ENCODE measurements at places on chromosomes 7 and 10.
A peak's percentile ranks its signal among the peaks of the same experiment; 100 is the strongest.

DNA sequence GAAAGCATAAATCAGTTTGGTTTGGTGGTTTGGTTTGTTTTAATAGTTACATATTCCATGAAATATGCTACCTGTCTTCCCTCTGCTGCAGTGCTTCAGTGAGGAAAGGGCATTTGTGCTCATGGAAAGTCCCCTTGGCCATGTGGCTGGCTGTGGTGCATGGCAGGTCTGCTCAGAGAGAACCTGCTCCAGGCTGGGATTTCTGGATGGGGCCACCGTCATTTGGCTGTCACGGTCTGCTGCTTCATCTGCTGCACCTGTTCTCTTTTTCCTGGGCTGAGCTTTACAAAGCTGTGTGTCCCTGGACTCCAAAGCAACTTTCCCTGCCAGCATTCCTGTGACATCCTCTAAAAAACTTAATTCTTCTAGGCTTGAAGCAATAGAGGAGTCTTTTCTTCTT lies 8.9 kb downstream of the CDK14 start:
- peak; percentile 67 for DNase-seq

DNA sequence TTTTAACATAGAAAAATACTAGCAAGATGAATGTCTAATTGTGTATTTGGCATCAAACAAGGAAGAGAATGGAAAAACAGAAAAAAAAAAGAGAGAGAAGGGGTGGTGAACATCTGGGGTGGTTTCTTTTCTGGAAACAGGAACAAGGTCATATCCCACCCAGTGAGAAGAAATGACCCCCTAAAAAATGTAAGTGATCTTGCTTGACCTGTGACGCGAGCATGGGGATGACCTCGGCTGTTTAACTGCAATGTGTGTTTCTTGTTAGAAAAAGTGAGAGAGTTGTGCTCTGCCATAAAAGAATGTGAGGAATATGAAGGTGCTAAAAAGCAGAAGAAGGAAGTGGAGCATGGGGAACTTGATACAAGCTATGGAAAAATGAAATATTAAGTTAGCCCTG lies 258.5 kb downstream of the AGMO start:
- DNase-seq: no peak

DNA sequence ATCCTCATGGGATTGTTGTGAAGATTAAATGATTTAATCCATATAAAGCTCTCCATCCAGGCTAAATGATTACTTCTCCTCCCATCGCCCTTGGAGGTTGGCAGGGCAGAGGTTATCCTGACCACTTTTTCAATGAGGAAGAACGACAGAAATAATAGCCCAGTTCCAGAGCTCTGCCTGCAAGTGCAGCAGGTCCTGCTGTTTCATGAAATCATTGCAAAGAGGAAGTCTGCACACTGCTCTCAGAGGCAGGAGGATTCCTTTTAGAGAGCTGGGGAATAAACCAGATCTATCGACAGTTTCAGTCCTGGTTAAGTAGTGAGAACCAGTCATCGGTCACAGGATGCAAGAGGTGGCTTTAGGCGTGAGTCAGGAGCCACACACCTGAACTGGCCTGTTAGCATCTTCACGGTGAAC lies 25.0 kb upstream of the CDH23 start:
- no peak for DNase-seq

DNA sequence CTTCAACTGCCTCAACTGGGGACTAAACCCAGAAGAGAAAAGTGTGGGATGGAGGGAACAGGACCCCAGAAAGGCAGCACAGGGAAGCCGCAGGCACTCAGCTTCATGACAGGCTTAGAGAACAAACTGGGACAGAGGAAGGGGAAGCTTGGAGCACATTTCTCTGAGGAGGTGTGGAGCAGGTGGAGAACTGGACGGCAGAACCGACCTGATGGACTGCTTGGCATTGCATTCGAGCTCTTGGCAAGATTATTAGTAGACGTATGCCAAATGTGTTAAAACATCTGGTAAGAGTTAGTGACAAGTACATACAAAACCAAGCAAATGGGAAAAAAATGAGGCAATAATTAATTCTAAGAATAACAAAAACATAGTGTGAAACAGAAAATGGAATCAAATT lies 335.7 kb downstream of the SFMBT2 start:
- DNase-seq: no peak

DNA sequence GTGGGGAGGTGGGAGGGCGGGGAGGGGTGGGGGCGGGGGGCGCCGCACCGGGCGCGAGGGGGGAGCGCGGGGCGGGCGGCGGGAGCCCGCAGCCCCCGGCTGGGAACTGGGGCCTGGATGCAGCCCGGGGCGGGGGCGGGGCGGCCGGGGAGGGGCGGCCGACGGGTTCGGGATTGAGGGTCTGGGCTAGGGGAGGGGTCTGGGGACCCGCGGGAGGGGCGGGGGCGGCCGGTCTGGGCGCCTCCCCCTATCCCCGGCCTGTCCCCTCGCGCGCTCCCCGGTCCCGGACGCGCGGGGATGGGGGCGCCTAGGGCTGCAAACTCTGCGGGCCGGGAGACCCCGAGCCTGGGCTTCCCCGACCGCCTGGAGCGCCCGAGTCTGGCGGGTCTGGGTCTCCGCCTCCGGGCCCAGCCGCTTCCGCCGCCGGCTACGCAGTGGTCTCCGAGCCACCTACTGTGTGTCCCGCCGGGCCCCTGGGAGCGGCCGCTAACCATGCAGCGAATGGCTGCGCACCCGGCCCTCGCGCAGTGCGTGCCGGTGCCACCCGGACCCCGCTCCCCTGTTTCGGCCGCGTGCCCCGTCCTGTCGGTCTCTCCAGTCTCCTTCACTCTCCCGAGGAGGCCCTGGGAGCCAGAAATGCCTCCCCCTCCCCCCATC lies 375 bp upstream of the FGF8 start:
- DNase-seq: no peak

- no peak for DNase-seq
These were observed 13.3 kb downstream of the ZCCHC24 start for GRCh38 chr10:79431891-79432831.

DNA sequence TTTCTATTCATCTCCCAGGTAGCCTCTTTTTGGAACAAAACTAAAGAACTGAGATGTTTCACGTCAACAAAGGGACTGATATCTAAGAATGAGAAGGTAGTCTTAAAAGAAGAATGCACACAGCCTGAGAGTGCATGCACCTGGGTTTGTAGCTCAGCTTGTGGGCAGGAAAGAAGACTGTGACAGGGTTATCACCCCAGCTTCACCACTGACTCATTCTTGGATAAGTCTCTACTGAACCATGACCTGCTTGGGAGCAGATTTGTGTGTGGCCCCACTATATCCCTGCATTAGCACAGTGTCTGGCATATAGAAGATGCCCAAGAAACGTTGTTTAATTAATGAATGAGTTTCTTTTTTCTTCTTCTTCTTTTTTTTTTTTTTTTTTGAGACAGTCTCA lies 187.5 kb downstream of the GPAM start:
- no peak for DNase-seq

- DNase-seq: no peak
These were observed 352.7 kb downstream of the CXCL12 start for GRCh38 chr10:44032216-44032615.

GRCh38 chr7:74544706-74545469 lies 91.2 kb downstream of the GTF2IRD1 start:
- DNase-seq: no peak

- DNase-seq: no peak
These were observed 29.9 kb downstream of the GPR22 start for GRCh38 chr7:107499731-107500130.

DNA sequence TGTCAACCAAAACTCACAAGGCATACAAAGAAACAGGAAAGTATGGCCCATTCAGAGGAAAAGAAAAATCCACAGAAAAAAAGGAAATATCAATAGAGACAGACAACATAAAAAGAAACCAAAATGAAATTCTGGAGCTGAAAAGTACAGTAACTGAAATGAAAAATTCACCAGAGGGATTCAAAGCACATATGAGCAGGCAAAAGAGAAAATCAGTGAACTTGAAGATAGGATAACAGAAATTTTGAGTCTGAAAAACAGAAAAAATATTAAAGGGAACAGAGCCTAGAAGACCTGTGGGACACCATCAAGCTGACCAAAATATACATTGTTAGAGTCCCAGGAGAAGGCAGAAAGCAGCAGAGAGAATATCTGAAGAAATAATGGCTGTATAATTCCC lies 60.6 kb downstream of the XPNPEP1 start:
- DNase-seq: no peak

DNA sequence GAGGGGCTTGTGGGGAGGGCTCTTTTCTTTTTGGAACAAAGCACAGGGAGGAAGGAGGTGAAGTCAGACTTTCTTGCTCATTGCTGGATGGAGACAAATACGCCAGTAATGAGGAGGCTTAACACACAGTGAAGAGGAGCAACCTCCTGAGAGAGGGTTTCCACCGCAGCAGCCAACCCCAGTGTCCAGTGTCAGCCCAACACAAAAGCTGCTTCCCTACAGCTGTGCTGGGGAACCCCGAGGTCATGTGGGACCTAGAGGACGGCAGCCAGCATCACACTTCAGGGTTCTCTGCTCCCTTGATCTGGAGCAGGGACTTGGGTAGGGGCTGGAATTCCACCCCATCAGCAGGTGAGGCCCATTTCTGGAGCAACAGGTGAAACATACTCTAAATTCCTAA lies 7.7 kb downstream of the BLNK start:
- no peak for DNase-seq

DNA sequence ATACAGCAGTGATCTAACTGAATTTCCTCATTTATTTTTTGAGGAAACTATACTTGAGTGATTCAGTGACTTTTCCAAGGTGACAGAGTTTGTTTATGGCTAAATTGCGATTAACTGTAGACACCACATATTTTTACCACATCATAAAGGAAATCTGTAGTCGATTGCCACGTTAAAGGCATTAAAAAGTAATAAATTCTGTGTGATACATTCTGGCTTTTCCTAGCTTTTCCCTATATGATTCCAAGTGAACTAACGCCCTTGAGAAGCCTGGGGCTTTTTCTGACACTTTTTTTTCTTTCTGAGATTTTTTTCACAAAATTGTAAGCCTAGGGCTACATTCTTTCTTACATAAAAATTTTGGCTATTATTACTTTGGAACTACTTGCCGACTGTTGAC lies 266.9 kb downstream of the BICC1 start:
- DNase-seq: no peak

DNA sequence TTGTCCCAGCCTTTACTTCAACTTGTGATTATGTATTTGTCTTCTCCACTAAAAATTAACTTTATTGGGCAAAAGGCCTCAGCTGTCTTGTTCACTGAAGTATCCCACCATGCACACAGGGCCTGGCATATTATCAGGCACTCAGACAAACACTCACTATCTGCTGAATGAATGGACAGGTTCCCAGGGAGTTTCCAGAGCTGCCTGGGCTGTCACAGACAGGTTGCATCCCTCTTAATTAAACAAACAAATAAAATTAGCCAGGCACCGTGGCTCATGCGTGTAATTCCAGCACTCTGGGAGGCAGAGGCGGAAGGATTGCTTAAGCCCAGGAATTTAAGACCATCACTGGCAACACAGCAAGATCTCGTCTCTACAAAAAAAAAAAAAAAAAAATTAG lies 1.5 kb upstream of the TSPAN14 start:
- DNase-seq: no peak

DNA sequence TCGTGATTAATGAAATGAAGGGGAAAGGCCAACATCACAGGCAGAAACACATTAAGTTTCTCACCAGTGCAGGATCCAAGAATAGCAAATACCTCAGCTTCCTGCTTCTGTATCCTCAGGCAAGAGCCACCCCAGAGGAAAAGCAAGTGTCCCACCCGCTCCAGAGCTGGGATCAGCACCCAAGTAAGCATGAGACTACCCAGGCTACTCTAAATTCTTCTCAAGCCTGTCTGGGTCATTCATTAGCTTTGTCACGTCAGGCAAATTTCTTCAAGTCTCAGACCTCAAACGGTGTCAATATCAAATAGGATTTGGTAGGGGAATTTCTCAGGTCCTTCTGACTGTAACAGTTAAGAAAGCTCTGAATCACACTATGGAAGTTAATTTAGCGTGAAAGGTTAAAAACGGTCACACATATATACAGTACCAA lies 59.0 kb downstream of the GNA12 start:
- DNase-seq: no peak

DNA sequence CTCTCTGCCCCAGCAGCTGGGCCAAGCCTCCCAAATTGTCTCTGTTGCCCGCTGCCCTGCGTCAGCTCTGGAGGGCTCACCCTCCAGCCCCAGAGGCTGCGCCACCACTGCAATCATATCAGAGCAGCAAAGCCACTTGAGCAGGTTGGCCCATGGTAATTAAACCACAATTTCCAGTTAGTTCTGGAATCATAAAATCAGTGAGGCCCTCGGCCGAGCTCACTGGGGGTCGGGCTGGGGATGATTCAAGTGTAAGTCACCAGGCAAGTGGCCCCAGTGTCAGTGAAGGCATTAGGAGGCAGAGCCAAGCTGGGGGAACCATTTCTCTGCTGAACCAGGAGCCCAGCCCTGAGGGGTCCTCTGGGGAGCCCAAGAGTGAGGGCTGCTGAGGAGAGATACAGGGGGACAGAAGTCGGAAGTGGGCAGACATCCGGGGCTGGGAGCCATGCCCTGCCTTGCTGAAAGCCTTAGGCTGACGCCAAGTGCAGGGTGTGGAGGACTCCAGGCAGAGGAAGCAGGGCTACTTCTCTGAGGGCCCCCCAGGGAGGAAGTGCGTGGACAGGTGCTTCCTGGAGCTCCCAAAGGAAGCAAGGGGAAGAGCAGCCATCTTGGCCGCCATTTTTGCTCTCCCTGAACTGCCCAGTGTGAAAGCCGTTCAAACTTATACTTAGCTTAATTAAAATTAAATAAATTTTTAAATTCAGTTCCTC lies 29.5 kb upstream of the SLC29A3 start:
- DNase-seq: no peak

DNA sequence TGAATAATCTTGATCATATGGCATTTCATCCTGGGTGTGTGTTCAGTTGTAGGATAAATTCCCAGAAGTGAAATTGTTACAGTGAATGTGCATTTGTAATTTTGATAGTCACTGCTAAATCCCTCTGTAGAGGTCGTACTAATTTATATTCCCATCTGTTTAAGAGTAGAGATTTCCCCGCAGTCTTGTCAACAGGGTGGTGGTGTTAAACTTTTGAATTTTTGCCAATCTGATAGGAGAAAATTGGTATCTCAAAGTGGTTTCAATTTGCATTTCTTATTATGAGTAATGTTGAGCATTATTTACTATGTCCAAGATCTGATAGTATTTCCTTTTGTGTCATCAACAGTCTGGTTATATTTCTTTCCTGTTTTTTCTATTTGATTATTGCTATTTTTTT lies 101.7 kb downstream of the AUTS2 start:
- no peak for DNase-seq

DNA sequence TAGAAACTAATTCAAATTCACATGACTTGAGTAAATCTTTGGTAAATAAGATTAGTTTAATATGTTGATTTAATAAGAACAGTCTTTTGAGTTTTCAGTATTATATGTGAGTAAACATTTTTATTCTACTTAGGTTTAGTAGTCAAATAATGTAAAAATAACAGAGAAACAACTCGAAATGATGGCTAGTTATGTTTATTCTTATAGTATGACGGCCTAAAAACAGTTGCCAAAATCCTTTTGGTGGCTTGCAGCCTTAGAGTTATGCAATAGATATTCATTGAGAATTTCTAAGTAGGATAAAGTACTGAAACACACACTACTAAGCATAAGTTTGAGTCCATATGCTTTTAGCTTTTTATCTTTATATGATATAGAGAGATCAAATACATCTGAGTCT lies 184.8 kb downstream of the GNAI1 start:
- no peak for DNase-seq

Data from NCI-H1105 (cell line).